ENCODE measurements at places on chromosomes 12 and 14.

DNA sequence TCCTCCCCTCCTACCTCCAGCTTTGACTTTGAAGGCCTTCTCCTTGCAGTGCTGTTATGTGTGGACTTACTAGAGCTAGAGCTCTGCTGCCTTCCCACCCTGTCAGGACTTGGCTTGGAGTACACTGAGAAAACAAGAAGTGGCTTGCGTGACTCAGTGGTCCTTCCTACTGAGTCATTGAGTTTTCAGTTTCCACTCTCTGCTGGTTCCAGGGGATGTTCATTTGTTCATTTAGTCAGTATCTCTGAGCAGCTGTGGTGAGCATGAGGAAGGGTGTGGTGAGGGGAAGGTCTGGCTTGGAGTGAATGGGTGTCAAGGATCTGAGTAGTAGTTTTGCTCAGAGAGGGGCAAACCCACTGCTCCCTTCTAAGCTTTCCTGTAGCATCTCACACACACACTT is 17.2 kb upstream of the ELK3 start:
- DNase-seq: peak; percentile 49

DNA sequence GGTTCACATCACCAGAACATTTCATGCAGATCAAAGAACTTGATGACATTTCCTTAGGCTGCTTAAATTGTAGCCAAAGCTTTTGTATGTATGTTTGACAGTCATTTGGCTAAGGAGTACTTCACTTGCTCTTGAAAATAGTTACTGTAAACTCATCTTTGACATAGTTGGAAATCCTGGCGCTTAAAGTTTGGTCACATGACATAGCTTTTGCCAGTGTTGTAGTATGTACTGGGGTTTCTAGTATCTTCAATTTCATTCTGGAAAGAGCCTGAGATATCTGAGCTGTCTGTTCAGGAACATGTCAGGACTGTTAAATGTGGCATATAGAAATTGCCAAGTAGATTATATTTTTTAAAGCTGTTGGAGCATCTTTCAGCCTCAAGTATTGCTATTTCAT is 55.7 kb downstream of the WDR20 start:
- peak; percentile 17 for DNase-seq

GRCh38 chr14:105094193-105094907 is 29.1 kb upstream of the GPR132 start:
- no peak for DNase-seq

DNA sequence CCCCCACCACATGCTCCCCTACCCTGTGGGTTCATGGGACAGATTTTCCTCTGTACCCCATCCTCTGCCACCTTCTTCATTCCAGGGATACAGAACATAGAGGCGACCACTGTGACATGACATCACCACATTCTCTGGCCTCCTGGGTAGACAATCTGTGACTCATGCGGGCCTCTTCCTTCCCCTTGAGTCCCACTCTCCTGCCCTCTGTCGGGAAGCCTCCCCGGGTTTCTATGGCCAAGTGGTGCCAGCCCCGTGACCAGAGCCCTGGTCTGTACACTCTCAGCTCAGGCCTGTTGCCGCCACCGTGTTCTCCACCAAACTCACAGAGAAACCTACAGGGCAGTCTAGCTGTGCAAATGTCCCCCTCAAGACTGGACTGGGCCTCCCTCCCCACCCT is 8.0 kb downstream of the CLMN start:
- no peak for DNase-seq

DNA sequence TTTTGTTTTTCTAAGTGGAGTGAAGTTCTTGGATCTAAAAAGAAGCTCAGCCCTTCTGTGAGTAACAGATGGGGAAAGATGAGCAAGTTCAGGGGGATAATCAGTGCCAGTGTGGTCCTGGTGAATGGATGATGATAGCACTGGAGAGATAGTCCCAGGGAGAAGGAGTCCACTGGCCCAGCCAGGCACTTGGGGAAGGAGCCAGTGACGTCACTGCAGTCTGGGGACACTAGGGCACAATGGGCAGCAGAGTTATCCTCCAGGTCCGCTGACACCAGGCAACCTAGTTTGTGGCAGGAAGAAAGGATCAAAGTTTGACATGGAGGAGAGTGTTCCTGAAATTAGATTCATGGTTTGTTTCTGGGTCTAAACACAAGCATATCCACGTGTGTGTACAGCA is 101.5 kb downstream of the NTF3 start:
- no peak for DNase-seq

DNA sequence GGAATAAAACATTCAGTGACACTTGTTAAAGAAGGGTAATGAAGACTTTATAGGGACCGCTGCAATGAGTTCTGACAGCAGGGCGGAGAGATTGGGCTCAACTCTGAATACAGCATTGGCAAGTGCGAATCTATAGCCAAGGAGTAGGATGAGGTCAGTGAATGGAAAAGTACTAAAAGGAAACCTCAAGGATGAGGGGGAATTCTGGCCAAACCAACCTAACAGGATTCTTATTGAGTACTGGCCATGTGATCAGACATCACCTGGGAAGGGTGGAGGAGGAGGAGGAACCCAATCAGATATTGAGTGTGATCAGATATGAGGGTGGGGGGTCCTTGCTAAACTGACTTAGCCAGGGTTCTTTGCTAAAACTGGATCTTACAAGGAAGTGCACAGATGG is 31.0 kb downstream of the DRAM1 start:
- DNase-seq: no peak

- DNase-seq: no peak
Measured at GRCh38 chr12:28453686-28454085, 263.4 kb downstream of the CCDC91 start.

DNA sequence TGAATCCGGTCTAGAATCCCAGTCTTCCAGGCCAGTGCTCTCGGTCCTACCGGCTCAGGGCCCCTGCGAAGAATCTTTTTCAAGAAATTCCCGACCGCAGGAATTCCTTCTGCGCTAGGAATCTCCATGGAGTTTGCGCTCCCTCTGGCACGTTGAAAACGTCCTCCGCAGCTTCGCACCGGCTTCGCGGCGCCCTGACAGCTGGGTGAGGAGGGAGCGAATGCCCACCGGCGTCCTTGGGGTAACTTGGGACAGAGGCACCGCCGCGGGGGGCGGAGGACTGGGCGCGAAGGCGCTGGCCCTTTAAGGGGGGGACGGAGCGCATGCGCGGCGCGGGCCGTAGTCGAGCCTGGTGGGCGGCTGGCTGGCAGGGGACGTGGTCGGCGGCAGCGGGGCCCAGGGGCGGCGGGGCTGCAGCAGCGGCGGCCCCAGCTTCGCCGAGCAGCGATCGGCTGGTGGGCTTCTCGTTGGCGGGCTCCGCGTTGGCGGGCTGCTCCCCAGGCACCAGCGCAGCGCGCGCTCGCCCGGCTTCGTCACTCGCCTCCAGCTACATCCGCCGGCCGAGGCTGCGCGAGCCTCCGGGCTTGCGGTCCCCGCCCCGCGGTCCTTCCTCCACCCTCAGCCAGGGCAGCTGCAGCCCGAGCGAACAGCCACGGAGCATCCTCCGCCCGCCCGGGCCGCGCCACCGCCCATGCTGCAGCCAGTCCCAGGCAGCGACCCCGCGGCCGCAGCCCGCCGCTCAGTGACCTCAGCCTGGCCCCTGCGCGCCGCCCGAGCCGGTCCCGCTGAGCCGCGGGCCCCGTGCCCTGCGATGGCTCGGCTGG is at the start of gene VASH1:
Gene VASH1, plus strand, starts transcription at position 333 of the 824 bp plus-strand sequence. CDS start 1,354 bp downstream, outside the sequence.
- peak; percentile 76 for DNase-seq

GRCh38 chr14:24235804-24236688 is 3.3 kb downstream of the GMPR2 start:
- no peak for DNase-seq

DNA sequence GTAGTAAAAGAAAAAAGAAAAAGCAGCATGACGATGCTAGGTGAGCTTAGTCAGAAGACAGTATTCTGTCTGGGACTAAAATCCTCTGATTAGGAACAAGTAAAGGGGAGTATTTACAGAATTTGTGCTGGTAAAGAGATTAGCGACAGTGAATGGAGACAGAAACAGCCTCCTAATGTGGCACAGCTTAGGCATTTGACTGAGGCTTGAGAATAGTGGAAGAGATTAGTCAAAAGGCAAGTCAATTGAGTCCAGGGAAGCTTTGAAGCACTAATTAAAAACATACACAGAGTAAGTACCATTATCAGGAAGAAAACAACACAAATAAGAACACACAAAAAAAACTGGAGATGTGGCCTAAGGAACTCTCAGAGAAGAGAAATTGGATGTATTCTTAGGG is 131.9 kb upstream of the CLEC14A start:
- no peak for DNase-seq
